Thyroid gland (tissue), 4 donors: ENCODE measurements at places on chromosomes 1 and 21. TPM values are rescaled to one million over a fixed set of nuclear protein-coding genes. Genes with fewer than 3 reads are reported as not detected.

- no peak overlapping the region for H3K27ac ChIP-seq
- H3K36me3 ChIP-seq = no peaks in the 10 kb centered on the region
- no peak overlapping the region for H3K4me3 ChIP-seq
- DNase-seq = no peak
Measured at GRCh38 chr1:8708259-8708658, 109.2 kb downstream of the RERE start.

DNA sequence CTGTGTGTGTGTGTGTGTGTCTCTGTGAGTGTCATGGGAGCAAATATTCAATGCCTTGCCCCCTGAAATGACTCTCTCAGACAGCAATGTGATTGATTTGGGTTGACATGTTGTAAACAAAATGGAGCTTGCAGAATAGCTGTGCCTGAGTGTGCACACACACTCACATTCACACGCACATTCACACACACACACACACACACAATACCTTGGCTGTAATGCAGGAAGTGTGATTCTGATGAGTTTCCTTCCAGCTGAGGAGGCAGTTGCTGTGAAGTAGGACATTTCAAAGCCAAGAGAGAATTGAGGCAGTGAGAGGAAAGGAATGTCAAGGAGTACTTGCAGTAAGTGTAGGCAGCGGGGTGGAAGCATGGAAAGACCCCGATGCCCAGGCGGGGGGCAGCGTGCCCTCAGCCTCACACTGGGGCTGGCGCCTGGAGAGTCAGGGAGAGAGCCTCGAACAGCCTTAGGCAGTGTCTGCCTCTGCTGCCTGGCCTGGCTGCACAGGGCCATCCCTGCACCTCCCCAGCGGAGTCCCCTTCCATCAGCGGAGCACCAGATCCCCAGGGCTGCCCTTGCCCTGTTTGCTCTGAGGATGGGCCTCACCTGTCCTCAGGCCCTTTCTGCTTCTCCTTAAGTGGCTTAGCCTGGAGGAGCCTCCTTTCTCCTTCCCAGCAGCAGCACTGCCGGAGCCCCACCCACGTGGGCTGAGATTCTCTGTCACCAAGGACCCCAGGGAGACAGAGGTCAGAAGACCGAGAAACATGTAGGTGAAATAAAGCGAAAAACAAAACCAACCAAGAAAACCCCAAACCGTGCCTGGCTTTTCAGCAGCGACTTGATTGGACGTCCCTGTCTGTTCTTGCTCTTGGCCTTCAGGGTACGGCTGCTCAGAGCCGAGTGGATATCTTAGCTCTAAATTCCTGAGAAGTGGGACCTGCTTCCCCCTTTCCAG lies 9.2 kb downstream of the VASH2 start:
- DNase-seq = no peak
- H3K27ac ChIP-seq = no peak overlapping the region
- H3K36me3 ChIP-seq = no peaks in the 10 kb centered on the region

TCEA3 gene
- total RNA-seq = 50.4 TPM

GRCh38 chr1:30283199-30283962 lies 440.0 kb downstream of the MATN1 start:
- H3K27ac ChIP-seq = no peak overlapping the region
- no peak overlapping the region for H3K4me3 ChIP-seq
- H3K4me1 ChIP-seq = no peaks in the 10 kb centered on the region
- H3K36me3 ChIP-seq = no peaks in the 10 kb centered on the region
- DNase-seq = no peak

DNA sequence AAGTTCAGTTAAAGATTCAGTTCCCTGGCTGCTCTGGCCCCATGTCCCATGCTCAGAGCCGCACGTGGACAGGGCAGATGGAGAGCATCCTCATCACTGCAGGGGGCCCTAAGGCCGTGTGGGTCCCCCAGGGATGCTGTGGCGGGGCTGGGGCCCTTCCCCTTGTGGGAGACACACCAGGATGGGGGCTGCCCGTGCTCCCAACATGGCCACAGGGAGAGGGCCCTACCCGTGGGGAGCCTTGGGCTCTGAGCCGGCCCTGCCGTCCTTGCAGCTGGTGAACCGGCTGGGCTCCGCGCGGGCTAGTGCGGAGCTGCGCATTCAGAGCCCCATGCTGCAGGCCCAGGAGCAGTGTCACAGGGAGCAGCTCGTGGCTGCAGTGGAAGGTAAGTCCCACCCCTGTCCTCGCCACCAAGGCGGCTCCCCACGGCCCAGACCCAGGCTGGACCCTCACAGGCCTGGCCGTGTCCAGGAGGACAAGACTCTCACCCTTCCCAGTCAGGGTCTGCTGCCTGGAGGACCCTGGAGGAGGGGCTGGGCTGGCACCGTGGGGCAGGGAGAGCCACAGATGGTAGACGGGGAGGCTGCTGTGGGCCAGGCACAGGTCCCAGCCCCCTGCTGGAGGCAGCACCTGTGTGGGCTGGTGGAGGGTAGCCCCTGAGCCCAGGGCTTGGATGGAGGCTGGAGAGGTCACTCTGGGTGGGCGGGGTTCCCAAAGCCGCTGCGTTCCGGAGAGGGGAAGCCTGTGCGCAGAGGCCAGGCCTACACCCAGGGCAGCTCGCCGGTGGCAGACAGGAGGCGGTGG lies 53.8 kb downstream of the TRIM11 start:
- no peak for DNase-seq
- H3K27ac ChIP-seq = no peak overlapping the region
- H3K4me1 ChIP-seq = no peaks in the 10 kb centered on the region
- H3K4me3 ChIP-seq = no peak overlapping the region

CCDC27 gene
- total RNA-seq = not detected

GRCh38 chr1:38773483-38773882 lies 86.1 kb downstream of the RRAGC start:
- H3K27me3 ChIP-seq = no peaks in the 10 kb centered on the region
- H3K27ac ChIP-seq = no peak overlapping the region
- H3K4me1 ChIP-seq = no peaks in the 10 kb centered on the region
- H3K4me3 ChIP-seq = no peak overlapping the region

- no peak overlapping the region for H3K4me3 ChIP-seq
- no peaks in the 10 kb centered on the region for H3K27me3 ChIP-seq
- H3K27ac ChIP-seq = no peak overlapping the region
- DNase-seq = peak; percentile 6
Measured at GRCh38 chr1:234111458-234112142, 207.1 kb downstream of the SLC35F3 start.

GRCh38 chr1:50354813-50355212 lies 68.4 kb downstream of the DMRTA2 start:
- H3K4me3 ChIP-seq = no peak overlapping the region
- no peaks in the 10 kb centered on the region for H3K27me3 ChIP-seq
- H3K36me3 ChIP-seq = no peaks in the 10 kb centered on the region
- no peaks in the 10 kb centered on the region for H3K4me1 ChIP-seq
- no peak for DNase-seq

DNA sequence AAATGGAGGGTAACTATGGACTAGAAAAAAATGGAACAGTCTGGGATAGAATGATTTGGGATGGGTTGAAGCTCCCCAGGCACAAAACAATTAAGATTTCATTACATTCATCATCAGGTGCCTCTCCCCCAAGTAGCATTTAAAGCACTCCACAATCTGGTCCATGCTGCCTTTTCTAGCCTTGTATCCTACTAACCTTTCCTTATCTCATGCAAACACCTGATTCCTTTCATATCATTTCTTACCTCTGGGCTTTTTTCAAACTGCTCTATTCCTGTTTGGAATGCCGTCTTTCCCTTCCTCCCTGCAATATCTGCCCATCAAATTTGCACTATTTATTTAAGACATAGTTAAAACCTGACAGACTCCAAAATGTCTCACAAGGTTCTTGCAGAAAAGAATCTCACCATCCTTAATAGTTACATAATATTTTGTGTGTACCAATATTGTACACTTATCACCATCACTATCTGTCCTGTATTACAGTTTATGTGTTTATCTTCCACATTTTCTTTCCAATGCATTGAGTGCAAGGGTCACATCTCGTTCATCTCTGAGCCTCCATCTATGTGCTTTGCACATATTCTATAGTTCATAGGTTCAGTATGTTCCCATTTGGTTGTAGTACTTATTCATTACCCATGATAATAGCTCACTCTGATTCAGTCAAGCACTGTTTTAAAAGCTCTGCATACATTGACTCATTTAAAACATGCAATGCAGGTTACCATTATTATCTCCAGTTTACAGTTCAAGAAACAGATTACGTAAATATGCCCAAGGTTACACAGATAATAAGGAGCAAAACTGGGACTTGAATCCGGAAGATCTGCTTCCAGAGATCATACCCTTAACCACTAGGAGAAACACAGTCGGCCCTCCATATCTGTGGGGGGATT lies 16.1 kb upstream of the SHCBP1L start:
- H3K4me3 ChIP-seq = no peak overlapping the region
- H3K36me3 ChIP-seq = no peaks in the 10 kb centered on the region
- H3K27me3 ChIP-seq = no peaks in the 10 kb centered on the region

DNA sequence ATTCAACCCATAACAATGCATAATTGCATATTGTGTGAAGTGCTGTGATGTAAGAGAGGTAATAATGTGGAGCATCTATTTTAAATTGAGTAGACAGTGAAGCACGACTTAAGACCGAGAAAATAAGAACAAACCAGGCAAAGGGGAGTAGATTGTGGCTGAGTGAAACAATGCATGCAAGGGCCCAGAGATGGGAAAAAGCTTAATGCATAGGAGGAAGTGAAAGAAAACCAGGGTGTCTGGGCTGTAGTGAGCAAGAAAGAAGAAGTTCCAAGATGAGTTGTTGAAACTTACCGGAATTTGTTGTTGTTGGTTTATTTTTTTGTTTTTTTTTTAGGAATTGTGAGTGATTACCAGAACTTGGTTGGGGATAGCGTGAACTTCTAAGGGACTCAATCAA lies 104.7 kb downstream of the SNX7 start:
- H3K27ac ChIP-seq = no peak overlapping the region
- DNase-seq = no peak
- no peak overlapping the region for H3K4me3 ChIP-seq
- H3K4me1 ChIP-seq = no peaks in the 10 kb centered on the region

DNA sequence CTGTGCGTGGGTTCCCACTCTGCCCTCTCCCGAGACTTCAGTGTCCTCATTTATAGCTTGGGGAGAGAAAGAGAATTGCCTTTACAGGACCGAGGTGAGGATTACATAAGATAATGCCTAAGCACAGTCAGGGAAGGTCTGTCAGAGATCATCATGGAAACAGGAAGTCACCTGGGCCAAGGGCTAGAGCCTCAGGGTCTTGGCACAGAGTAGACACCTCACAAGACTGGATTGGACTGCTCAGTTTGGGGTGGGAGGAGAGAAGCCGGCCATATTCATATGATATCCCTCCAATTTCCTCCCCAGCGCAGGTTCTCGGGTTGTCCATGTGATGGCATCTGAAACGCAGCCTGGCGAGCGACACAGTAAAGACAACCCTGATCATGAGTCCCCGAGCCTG lies 3.8 kb downstream of the CNR2 start:
- H3K27me3 ChIP-seq = no peaks in the 10 kb centered on the region
- H3K4me1 ChIP-seq = peaks cover 25% of the 10 kb centered on the region
- H3K36me3 ChIP-seq = no peaks in the 10 kb centered on the region
- H3K27ac ChIP-seq = no peak overlapping the region

FMO3 gene
- 9.1 TPM for total RNA-seq

TMEM200B gene
- total RNA-seq = 2.8 TPM

- H3K4me3 ChIP-seq = no peak overlapping the region
- H3K27me3 ChIP-seq = no peaks in the 10 kb centered on the region
- no peaks in the 10 kb centered on the region for H3K36me3 ChIP-seq
Measured at GRCh38 chr1:88877911-88878310, 13.5 kb downstream of the GTF2B start.

GRCh38 chr21:44932408-44933181 lies 7.2 kb upstream of the SLX9 start:
- H3K27me3 ChIP-seq = peaks cover 18% of the 10 kb centered on the region
- no peak overlapping the region for H3K4me3 ChIP-seq
- H3K4me1 ChIP-seq = peaks cover 26% of the 10 kb centered on the region
- no peak overlapping the region for H3K27ac ChIP-seq

- H3K27me3 ChIP-seq = no peaks in the 10 kb centered on the region
- H3K4me1 ChIP-seq = peaks cover 47% of the 10 kb centered on the region
- DNase-seq = peak; percentile 72
- no peaks in the 10 kb centered on the region for H3K36me3 ChIP-seq
- no peak overlapping the region for H3K4me3 ChIP-seq
- H3K27ac ChIP-seq = peak overlapping the region; percentile 70
Measured at GRCh38 chr1:9561429-9561828, 22.2 kb downstream of the SLC25A33 start.

DNA sequence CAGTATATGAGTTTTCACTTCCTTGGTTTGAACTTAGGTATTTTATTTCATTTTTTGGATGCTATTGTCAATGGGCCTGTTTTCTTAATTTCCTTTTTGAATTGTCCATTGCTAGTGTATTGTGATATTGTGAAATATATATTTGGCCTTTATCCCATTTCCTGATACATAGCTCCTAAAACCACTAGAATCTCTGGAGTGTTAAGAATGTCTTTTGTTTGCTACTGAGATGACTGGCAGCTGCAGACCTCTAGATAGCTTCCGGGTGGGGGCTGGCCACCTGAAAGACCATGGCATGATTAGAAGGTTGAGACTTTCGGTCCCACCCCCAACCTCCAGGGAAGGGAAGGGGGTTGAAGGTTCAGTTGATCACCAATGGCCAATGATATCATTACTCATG lies 245.4 kb downstream of the KCNJ6 start:
- no peaks in the 10 kb centered on the region for H3K36me3 ChIP-seq
- no peak overlapping the region for H3K4me3 ChIP-seq
- H3K4me1 ChIP-seq = no peaks in the 10 kb centered on the region
- no peak overlapping the region for H3K27ac ChIP-seq

DNA sequence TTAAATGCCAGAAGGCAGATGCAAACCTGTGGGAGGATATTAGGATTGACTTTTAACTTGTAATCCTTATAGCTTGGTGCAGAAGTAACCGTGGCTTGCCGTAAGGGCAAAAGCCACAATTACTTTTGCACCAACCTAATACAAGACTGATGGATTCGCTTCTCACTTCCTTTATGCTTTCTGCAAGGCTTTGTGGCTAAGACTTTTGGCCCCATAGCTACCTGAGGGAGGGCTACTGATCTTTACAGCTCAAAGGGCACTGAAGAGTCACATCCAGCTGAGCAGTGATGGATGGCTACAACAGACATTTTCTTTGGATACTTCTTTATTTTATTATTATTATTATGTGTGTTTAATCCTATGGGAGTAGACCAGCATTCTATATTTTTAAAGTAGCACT lies 140.4 kb downstream of the ST6GALNAC5 start:
- H3K4me1 ChIP-seq = no peaks in the 10 kb centered on the region
- no peaks in the 10 kb centered on the region for H3K36me3 ChIP-seq
- DNase-seq = no peak

DNA sequence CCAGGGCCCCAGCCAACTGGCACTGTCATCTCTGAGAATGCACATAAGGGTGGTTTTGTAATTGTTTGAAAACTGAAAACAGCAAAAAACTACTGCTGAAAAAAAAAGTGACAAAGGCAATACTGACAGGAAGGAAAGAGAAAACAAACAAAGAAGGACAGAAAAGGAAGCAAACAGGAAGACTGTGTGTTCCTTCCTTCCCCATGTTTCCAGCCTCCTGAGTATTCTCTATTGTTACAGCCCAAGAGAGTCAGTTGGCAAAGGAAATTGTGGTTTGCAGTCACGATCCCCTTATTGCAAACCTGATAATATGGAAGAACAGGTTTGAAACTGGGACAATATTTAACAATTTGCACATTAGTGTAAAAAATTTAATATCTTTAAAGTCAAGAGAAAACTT lies 1177.6 kb downstream of the PLA2G4A start:
- H3K4me3 ChIP-seq = no peak overlapping the region
- H3K27ac ChIP-seq = no peak overlapping the region
- H3K27me3 ChIP-seq = no peaks in the 10 kb centered on the region
- no peak for DNase-seq
- no peaks in the 10 kb centered on the region for H3K36me3 ChIP-seq
- no peaks in the 10 kb centered on the region for H3K4me1 ChIP-seq
